Stimulated activated CD8-positive, alpha-beta memory T cell treated with anti-CD3 and anti-CD28 coated beads, Interleukin-7, amount 100 ng/mL, for 24 hours (primary cell): ENCODE measurements at places on chromosomes 6 and 20.

GRCh38 chr20:10747019-10747418, 73.2 kb upstream of the JAG1 start:
- DNase-seq, result no peak

DNA sequence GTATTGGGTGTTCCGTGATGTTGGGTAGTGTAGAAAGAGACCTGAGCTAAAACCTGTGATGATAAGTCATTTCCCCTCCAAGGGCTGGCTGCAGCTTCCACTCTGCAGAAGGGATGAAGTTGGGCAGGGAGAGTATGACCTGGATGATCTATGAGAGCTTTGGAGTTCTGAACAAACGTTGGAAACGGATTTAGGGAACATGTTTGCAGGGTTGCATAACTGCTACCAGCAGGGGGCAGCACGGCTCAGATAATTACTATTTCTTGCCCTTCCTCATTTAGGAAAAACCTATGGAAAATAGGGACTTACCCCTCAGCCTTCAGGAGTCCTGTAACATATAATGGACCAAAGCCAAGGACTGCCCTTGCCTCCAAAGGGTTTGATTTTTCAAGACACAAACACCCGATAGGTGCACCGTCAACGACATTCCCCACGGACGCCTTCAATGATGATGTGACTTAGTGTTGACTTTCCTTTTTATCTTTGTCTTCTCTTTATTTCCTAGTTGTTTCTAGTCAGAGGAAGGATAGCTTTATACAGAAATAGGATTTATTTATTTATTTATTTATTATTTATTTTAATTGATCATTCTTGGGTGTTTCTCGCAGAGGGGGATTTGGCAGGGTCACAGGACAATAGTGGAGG, 164.9 kb upstream of the SASH1 start:
- no peak for DNase-seq

GRCh38 chr20:9930142-9930541, 91.3 kb upstream of the PAK5 start:
- DNase-seq, result no peak

- no peak for DNase-seq
Observed at GRCh38 chr6:147787417-147787816, 278.9 kb downstream of the SAMD5 start.

GRCh38 chr6:47434372-47435253, 43.0 kb upstream of the CD2AP start:
- no peak for DNase-seq

DNA sequence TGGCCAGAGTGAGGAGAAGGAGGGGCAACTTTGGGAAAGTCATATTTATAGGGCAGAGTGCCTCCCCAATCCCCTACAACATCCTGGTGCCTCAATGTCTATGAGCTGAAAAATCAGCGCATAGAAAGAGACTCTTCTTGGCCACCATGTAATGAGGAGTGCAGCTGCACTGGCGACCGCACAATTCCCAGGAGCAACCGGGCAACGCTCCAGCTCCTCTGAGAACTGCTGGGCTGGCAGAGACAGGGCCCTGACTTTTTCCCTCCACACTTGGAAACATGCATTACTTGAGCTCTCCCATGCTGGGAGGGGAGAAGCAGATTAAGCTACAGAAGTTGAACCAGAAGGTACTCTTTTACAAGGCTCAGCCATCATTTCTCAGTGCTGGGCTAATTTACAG, 31.4 kb upstream of the MARCKS start:
- DNase-seq, result no peak

DNA sequence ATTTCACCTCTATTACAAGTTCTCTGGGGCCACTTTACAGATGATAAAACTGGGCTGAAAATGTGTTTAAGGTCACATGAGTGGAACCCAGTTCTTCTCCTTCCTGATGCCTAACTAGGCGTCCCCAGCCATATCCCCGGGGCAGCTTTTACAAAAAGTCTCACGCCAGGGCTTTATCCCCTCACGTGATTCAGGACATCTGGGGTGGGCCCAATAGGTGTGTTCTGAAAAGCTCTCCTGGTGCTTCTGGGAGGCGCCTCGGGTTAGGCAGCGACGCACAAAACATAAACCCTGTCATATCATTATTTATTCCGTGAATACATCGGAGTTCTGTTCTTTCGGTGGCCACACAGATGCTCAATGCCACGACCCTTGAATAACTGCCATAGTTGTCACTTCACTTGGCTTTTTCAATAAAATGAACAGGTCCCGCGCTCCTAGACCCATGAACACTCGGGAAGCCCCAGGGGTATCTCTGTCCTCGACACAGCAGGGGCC, 32.1 kb downstream of the SF3B5 start:
- DNase-seq, result no peak

DNA sequence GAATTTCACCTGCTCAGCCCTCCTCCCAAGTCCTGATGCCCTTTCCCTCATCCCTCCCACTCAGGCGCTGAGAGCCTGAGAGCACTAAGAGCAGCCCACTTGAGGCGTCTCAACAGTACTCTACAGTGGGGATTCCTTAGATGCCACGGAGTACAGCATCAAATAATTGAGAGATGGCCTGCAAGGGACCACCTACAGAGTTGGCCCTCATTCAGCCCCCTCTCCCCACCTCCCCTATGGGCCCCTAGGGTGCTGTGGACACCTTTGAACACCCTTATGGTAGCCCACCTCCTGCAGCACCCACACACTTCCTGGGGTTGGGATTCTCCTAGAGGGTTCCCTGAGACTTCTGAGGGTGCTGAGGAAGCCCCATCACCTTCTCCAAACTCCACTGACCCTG, 37.1 kb upstream of the SIRPG start:
- DNase-seq, result no peak

DNA sequence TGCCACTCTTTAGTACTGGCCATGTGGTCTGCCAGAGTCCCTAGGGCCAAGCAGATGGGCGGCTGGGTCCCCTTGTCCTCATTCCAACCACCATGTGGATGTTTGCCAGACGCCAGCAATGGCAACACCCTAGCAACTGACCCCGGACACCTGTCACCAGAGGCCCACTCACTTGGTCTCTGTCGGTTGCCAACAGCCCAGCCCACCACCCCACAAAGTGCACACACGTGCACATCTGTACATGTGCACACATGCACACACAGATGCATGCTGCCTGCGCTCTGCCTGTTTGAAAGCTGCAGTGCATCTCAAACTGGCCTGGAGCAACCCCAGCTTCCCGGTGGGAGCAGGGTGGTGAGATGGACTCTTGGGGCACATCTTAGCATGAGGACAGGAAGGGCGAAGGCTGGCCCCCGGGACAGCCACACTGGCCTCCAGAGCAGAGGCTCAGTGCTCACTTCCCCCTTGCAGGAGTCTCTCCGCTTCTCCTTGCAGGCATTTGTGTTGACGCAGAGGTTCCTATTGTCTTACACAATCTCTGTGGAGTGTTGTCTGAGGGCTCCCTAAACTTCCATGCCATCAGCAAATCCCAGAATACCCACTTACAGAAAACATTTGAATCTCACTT, 54.0 kb downstream of the PSMG4 start:
- DNase-seq, result no peak

GRCh38 chr6:150201772-150202329, 59.0 kb downstream of the PPP1R14C start:
- no peak for DNase-seq

GRCh38 chr6:155200012-155200411, 63.8 kb upstream of the CLDN20 start:
- no peak for DNase-seq

GRCh38 chr6:14349507-14349906, 231.9 kb downstream of the CD83 start:
- no peak for DNase-seq

- no peak for DNase-seq
Observed at GRCh38 chr20:9617940-9618339, 103.5 kb downstream of the LAMP5 start.

- no peak for DNase-seq
Observed at GRCh38 chr6:52364480-52365166, 2.7 kb downstream of the PAQR8 start.

- DNase-seq, result no peak
Observed at GRCh38 chr20:17693444-17694001, 6.2 kb upstream of the BANF2 start.

DNA sequence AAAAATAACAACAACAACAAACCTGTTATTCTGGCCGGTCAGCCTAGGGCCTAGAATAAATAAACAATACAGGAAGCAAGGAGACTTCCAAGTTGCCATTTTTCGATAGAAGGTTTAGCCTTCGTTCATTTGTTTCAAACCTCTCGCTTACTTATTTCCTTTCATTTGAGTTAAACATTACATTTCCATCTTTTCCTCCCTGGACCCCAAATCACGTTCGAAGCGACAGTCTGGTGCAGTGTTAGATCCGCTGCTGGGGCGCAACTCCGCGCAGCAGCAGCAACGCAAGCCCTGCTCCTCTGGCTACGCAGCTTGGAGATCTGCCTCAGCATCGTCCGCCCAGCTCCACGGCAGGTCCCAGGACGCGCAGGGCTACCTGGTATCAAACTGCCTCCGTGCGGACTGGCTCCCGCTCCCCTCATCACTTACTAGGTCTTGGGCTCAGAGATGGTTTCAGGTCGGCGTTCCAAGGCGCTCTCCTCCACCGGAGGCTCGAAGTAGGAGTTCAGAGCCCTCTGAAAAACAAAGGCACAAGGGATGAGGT, 530 bp downstream of the TDP2 start:
- peak; percentile 11 for DNase-seq

GRCh38 chr6:53864781-53865180, 70.0 kb downstream of the LRRC1 start:
- DNase-seq, result no peak

DNA sequence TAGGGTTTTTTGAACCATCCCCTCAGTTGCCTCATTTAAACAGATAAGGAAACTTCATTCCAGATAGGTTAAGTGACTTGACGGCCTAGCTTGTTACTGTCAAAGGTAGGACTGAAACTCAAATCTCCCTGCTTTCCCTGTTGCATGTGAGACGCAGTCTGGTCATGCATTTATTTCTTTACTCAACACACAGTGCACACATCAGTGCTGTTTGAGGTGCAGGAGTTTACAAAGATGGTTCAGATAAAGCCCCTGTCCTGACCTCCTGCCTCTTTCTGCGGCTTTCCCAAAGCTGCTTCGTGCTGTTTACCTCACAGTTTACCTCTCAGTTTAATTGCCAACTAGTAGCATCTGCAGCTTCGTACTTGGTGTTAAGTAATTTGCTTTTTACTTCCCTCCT, 26.6 kb downstream of the TIAM2 start:
- DNase-seq, result no peak

DNA sequence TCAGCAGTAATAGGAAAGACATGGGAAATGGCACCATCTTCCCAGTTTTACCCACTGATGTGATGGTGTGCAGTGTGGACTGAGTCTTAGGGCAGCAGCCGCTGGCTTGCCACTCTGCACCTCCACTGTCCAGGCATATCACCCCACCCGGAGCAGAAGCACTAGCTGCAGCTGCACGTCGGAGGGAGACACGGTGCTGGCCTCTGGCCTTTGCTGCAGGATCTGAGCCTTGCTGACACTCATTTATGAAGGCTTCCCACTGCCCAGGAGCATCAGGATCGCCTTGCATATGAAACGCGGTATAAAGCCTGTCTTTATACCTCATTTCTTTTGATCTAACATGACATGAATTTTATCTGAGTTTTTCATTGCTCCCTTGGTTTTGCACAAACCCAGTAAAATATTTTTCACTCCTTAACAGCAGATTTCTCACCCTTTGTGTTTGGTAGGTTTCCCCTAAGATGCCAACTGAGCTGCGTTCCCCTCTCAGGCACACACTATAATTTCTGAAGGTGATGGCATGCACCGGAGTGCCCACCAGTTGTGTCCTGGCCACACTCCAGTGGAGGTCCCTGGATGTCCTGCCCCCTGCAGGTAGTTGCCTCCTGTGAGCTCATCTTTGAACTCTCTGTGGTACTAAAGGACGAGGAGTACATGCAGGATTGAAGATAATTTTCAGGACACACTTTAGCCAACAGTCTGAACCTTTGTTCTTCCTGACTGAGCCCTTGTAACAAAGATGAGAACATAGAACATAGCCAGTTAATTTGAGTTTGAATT, 9.0 kb upstream of the EXOC2 start:
- no peak for DNase-seq

- no peak for DNase-seq
Observed at GRCh38 chr6:158230967-158231550, 62.9 kb downstream of the GTF2H5 start.

DNA sequence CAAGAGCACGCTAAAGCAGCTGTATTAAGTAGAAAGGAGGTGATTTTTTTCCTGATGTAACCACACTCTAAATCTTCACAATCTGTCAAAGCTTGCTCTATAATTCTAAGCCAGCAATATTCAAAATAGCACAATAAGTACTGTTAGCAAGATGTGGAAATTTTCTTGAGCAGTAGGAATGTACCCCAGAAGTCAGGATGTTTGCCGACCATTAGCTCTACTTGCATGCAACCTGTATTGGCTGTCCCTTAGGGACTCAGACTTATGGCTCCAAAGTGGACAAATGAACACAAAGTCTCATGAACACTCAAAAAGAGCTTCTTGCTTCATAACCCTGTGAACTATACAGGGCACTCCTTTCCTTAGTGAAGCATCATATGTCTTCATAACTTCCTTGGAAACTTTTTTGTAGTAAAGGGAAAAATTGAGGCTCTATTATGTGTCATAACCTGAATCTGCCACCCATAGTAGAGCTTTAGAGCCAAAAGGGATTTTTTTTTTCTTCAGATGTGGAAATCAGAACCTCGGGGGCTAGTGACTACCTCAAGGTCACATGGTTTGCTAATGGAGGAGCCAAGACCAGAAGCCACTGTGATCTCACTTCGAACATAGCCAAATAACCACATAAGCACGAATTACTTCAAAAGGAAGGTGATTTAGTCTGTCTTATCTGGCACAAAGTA, 54.5 kb downstream of the ADGRG6 start:
- DNase-seq, result no peak

DNA sequence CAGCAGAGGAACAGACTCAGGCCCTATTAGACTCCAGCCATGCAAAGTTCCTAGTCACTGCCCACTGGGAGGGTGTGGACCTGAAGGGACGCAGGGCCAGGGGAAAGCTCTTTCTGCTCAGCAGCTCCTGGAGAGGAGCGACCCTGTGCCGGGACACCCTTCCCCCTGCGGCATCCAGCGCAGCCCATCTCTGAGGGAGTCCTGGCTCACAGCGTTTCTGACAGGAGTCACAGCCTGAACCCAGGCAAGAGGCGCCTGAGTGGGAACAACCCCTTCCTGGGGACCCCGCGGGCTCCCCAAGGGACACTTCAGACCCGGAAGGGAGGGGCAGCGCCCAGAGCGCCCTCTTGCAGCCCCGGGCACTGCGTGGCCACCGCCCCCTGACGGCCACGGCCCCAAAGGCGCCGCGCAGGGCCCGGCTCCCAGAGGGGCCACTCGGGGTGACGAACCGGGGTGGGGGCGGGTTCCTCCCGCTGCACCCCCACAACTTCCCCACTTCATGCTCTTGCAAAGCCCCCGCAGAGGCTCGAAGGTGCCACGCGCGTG, 862 bp downstream of the UCKL1 start:
- DNase-seq, result no peak
